ENCODE measurements at places on chromosomes 4 and X. TPM values are rescaled to one million over a fixed set of nuclear protein-coding genes. Genes with fewer than 3 reads are reported as not detected.

PPARGC1A gene
- 23.9 TPM for total RNA-seq

FRMD7 gene
- total RNA-seq: not detected

VSIG4 gene
- not detected for total RNA-seq

- no peak for DNase-seq
Measured at GRCh38 chrX:47222751-47223350, 4.4 kb downstream of the CDK16 start.

DNA sequence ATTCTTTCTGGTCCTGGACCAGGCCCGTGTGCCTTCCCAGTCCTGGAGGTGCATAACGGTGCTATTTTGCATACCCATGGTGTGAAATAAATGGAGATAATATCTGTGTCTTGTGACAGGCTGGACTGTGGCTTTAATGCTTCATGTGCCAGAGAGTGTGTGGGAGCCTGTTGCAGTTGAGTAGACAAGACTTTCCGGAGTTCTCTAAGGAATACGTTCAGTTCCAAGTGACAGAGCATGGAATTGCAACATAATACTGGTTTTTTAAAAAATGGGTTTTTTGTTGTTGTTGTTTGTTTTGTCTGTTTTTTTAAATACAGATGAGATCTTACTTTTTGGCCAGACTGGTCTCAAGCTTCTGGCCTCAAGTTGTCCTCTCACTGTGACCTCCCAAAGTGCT lies 74.0 kb downstream of the HPRT1 start:
- no peak for DNase-seq

DNA sequence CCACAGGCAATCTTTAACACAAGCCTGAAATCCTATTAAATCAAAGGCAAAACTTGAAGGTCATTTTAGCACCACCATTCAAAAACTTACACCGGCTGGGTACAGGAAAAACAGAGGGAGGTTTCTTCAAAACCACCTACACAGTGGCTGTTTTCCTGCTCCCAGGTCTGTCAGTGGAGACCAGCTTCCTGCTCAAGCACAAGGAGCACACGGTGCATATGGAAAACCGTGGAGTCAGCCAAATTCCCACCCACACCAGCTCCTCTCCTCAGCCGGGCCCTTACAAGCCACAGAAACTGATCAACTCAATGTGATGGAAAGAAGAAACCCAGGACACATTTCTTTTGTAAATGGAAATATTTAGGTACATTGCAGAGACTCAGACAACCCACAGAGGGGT lies 14.3 kb upstream of the FAM241A start:
- peak; percentile 42 for DNase-seq

Data from cardiac muscle cell (in vitro differentiated cells and primary cell).